ENCODE measurements at places on chromosomes 1 and 21.

GRCh38 chr1:152168535-152168868 is 9.5 kb upstream of the RPTN start:
- DNase-seq = no peak

GRCh38 chr1:26965628-26966027 is 5.4 kb upstream of the KDF1 start:
- DNase-seq = no peak

- peak; percentile 78 for DNase-seq
Measured at GRCh38 chr1:43934101-43934985, 742 bp downstream of the ARTN start.

DNA sequence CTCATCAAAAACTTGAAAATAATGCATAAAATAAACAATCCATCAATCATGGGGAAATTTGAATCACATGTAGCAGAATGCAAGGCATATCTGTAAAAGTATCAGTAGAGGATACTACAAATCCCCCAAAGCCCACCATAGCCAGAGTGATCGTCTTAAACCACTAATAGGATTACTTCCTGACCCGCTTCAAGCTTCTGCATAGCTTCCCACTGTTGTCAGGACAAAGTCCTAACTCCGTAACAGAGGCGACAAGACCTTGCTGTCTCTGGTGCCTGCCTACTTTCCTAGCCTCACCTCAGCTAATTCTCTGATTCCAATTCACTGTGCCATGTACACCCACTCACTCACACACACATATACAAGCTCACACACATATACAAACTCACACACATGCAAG is 161.2 kb upstream of the NFIA start:
- DNase-seq = no peak

GRCh38 chr1:83110156-83110555 is 888.8 kb downstream of the TTLL7 start:
- no peak for DNase-seq

DNA sequence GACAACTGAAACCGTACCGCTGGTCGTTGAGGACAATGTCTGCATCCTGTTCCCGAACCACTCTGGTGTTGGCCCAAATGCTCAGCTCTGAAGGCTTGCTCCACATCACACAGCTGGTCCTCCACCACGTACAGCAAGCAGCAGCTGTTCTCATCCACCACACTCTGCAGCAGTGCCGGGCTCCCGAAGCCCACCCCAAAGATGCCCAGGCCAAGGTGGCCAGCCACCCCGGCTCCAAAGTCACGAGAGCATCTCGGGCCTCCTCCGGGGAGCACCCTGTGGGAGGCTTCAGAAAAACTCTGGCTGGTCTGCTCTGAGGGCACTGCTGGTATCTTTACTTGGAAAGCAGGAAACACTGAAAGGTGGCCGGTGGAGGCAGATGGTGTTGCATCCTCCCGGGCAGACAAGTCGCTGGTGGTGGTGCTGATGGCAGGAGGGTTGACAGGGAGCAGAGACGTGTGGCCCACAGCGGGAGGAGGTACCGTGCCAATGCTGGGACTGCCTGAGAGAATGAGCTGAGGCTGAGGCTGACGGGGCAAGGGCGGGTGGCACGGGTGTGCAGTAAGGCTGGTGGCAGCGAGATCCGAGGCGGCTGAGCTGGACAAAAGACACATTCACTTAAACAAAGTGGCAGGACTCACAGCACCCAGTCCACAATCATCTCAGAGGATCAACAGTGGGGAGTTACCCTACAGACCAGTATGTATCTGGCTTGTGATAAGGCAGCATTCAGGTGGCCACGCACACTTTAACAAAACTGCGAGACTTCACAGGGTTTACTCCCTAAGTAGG is 6.5 kb upstream of the CCDC27 start:
- DNase-seq = no peak

DNA sequence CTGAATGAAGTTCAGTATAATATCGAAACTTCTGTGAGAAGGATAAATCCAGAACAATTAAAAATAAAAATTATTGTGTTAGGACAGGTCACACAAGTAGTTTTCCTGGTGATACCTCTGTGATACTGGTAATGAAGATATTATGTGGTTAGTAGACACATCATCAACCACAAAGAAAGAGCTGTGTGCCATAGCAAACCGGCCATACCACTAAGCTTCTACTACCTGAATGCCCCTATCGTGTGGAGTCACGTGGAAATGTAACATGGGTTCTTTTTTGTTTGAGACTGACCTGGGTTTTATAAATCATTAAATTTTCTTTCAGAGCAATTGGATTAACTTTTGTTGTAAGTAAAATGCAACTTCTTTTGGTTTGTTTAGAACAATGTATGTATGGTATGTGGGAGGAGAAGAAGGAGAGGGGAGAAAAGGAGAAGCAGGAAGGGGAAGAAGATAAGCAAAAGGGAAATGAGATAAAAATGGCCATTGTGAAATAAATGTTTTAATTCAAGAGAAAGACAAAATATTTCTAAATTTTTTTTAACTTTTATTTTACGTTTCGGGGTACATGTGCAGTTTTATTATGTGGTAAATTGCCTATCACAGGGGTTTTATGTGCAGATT is 58.2 kb upstream of the LRRC8B start:
- DNase-seq = peak; percentile 55

GRCh38 chr1:113021430-113022085 is 51.4 kb upstream of the LRIG2 start:
- DNase-seq = no peak

GRCh38 chr1:117020526-117021156 is 19.1 kb downstream of the CD101 start:
- no peak for DNase-seq

DNA sequence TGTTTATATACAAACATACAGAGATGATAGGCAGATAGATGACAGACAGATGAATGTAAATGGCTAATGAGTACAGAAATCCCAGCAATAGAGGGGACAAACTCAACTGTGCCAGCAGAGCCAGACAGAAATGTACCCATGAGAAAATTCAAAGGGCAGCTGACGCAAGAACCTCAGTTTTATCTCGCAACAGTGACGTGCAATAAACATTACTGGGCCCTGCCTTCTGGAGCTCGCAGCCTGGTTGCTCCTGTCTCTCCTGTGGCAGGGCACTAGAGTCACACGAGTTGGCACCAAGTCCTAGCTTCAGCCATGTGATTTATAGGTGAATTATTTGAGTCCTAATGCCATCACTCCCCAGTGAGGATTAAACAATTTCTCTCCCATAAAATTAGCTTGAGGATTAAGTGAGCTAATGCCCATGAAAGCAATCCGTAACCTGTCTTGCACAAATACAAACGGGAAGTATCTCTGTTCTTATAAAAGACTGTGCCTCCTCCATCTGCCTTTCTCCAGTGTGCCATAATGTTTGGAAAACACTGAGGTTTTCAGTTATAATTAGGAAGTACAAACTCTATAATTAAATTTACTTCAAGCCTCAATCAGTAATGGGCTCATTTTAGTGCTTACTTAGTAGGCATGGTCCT is 50.7 kb downstream of the VAV3 start:
- peak; percentile 77 for DNase-seq

GRCh38 chr1:164226977-164227376 is 332.0 kb upstream of the PBX1 start:
- no peak for DNase-seq

DNA sequence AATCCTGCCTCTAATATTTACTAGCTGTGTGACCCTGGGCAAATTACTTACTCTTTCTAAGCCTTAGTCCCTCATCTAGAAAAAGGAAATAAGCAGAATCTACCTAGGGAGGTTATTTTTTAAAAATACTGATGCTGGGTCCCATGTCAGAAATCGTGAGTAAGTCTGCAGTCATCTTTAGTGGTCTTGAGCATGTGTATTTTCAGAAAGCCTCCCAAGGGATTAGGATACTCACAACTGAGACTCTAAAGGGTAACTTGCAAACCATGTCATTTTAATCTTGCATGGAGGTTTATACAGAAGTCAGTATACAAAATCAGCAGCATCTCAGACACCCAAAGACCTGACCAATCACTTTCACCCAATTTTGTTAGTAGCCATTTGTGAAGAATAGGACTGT is 43.2 kb downstream of the DSTYK start:
- no peak for DNase-seq

DNA sequence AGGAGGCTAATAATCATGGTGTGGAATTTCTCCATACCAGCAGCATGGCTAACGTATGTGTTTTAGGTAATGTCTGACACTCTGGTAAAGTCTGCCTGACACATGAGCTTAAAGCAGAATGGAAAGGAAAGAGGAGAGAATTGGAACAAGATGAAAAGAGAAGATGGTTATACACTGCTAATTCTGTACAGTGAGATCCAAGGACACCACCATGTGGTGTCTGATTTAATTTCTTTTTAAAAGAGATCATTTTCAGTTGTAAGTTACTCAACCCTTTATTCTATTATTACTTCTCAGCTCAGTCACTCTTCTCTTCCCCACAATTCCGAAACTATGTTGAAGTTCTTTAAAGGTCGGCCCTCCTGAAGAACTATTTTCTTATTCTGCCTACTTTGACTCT is 15.6 kb downstream of the PRKAB2 start:
- DNase-seq = no peak

- no peak for DNase-seq
Measured at GRCh38 chr1:68210829-68211228, 21.5 kb downstream of the WLS start.

GRCh38 chr21:46054451-46054881 is 43.4 kb upstream of the COL6A2 start:
- DNase-seq = no peak

GRCh38 chr1:16117936-16118335 is 37.9 kb downstream of the EPHA2 start:
- DNase-seq = no peak
